ENCODE measurements at places on chromosomes 3 and 15.
A peak's percentile ranks its signal among the peaks of the same experiment; 100 is the strongest.

- peak; percentile 67 for DNase-seq
Measured at GRCh38 chr3:150761831-150762661, 923 bp downstream of the SIAH2 start.

DNA sequence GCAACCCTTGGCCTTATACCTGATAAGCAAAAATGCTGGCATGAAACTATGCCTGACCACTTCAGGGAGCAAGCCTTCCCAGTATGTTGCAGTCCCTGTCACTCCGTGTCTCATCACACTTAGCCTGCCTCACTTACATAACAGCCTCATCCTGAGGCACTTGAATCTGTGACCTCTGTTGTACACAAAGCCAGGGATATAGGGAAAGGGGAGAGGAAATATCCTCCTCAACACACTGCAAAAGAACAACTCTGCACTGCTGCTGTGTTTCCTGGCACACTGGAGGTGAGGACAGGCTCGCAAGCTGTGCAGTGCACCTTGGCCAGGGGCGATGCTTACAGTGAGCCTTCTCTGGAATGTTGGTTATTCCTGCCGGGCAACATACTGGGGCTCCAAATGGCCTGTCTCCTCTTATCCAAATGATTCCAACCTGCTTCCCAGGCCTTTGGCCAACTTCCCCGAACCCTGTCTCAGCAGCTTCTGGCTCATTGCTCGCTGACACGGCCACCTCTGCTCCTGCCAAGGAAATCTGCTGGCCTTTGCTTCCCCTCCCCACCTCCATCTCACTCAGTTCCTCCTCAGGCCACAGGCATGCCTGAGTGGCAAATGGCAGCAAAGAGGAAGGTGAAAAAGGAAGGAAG, 109.2 kb downstream of the CD47 start:
- no peak for DNase-seq

- DNase-seq = no peak
Measured at GRCh38 chr3:37885814-37886213, 24.1 kb downstream of the CTDSPL start.

DNA sequence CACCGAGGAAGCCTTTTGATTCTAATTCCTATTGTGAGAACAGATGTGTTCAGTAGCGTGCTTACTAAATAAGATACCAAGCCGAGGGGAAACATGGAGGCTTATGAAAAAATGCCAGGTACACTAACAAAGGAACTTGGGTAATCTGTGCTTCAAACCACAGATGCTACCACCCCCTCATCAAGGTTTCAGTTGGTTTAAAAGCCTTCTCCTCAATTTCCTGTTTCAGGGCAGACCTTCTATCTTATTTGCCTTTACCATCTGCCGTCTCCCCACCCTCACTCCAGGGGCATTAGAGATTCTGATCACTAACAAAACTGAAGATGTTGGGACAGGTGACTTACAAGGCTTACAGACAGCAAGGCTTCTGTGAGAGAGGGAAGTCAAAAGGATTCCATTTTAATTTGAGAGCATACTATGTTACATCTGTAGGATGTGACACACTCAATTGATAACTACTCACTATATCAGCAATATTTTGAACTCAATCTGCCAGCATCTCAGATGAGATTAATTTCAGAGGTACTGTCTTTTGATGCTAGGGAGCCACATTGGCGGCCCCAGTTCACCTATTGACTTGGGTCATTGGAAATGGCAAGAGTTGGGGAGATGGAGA, 60.6 kb upstream of the PLCL2 start:
- DNase-seq = no peak

GRCh38 chr3:180332608-180333007, 269.4 kb upstream of the TTC14 start:
- DNase-seq = no peak

GRCh38 chr3:22691407-22691806, 511.7 kb upstream of the UBE2E2 start:
- DNase-seq = no peak

DNA sequence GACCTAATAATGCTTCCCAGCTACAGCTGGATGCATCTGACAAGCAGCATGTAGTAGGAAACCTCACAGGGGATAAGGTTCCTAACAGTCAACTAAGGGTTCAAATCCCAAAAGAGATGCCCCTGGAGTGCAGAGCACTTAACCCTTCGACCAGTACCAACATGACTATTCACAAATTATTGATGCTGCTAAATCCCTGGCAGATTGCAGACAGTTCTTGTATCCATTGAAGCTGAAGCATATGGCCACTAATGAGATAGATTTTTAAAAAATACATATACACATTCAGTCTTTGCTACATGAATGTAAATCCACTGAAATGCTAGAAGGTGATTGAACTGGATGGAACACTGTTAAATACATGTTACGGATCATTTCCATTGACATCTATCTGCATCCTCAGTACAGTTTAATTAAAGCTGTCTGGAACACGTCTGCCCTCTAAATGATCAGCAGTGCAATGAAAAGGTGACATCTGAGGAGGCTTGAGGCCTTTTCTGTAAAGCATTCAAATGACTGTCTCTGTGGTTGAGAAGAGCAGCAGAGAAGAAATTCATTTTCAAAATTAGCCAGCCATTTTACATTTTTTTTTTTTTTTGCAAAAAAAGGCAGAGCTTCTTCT, 19.5 kb upstream of the NANOGP8 start:
- DNase-seq = no peak

DNA sequence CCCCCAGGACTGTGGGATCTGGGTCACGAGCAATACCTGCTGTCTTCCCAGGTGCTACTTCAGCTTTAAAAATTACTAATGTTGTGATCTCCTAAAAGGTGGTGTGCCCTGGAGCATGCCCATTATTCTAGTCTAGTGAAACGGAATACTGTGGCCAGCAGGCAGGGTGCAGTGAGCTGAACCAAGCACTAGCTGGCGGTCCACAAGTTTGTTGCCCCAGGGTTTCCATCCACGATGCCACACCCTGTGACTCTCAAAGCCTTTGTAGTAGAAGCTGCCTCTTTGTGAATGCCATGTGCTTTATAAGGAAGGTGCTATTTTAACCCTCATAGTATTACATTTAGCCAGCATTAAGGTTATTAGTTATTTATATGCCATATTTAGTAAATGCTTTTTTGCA, 49.1 kb downstream of the PXYLP1 start:
- DNase-seq = no peak

- no peak for DNase-seq
Measured at GRCh38 chr15:90343302-90343790, 8.7 kb upstream of the ZNF774 start.

DNA sequence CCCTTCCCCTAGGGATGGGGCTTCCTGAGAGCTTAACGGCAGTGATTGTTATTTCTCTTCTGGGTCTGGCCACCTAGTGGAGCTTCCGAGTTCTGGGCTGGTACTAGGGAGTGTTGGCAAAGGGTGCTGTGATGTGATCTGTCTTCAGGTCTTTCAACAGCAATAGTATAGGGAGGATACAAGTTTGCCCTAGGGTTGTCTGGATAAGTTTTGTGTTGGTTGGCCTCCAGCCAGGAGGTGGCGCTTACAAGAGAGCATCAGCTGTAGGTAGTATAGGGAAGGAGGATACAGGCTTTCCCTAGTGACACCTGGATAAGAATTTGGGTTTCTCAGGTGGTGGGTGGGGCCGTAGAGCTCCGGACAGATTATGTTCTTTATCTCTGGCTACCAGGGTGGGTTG, 19.2 kb upstream of the CPOX start:
- peak; percentile 33 for DNase-seq

GRCh38 chr3:48826451-48826850, 21.2 kb downstream of the PRKAR2A start:
- DNase-seq = no peak

DNA sequence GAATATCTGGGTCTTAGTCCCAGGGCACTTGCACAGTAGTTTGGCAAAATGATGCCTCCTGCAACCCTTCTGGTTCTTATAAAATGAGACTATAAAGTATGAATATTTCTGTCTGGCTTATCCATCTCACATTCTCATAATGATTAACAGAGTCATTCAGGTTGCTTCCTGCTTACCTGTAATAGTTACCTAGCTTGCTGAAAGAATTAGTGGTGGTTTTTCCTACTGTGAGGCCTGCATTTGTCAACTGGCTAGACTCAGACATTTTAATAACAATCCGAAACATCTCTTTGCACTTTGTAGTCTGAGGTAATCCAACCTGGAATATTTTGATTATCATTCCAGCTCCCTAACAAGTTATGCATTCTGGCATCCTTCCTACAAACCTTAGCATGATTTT, 75.6 kb upstream of the POU1F1 start:
- no peak for DNase-seq

DNA sequence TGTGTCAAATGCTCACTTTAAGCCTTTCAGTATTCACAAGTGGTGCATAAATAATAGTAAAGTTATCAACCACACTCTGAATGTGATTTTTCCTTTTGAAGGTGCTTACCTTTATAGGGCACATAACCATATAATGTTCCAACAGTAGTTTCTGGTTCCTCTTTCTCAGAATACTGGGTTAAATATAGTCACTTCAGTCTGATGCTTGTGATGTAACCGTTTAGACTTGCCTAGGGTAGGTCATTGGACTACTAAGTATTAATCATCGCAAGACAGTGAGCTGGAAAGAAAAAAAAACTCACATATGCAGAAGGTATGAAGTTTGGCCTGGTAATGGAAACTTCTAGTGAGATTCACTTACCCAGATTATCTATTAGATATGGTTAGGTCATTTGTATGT, 1.9 kb downstream of the KBTBD8 start:
- peak; percentile 43 for DNase-seq

DNA sequence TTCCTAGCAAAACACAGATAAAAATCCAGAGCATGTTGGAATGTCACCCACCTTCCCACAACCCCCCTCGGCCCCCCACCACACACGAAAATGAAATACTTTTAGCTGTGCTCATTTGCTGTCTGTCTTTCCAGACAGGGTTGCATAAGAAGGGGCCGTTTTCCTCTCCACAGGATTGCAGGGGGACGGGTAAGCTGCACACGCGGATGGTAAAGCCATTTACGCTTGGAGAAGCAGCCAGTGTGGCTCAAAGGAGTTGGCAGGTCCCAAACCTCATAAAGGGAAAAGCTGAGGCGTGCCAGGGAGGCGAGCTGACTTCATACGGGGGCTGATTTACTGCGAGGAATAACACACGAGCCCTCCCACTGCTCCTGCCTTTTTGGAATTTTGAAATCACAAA, 47.4 kb upstream of the ITGA11 start:
- DNase-seq = no peak

- no peak for DNase-seq
Measured at GRCh38 chr15:50736823-50737222, 28.7 kb downstream of the SPPL2A start.

DNA sequence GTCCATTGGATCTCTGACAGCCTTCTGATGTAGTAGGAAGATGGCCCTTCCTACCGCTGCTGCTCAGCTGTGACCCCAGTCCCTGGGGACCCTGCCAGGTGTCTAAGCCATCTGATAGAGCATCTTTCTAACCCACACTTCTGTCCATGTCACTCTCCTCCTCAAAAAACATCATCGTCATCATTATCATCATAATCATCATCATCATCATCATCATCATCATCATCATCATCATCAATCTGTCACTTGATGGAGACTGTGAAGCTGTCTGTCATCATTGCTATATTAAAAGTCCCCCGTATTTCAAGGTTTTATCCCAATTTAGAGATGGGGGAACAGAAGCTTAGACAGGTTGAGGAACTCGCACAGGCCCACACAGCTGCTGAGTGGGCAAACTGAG, 75.1 kb upstream of the SLC6A11 start:
- DNase-seq = no peak

- no peak for DNase-seq
Measured at GRCh38 chr3:168331756-168332155, 236.0 kb upstream of the GOLIM4 start.

- DNase-seq = no peak
Measured at GRCh38 chr15:25182098-25182478, 227.3 kb downstream of the SNRPN start.

- DNase-seq = no peak
Measured at GRCh38 chr3:64859625-64860535, 172.1 kb upstream of the ADAMTS9 start.

DNA sequence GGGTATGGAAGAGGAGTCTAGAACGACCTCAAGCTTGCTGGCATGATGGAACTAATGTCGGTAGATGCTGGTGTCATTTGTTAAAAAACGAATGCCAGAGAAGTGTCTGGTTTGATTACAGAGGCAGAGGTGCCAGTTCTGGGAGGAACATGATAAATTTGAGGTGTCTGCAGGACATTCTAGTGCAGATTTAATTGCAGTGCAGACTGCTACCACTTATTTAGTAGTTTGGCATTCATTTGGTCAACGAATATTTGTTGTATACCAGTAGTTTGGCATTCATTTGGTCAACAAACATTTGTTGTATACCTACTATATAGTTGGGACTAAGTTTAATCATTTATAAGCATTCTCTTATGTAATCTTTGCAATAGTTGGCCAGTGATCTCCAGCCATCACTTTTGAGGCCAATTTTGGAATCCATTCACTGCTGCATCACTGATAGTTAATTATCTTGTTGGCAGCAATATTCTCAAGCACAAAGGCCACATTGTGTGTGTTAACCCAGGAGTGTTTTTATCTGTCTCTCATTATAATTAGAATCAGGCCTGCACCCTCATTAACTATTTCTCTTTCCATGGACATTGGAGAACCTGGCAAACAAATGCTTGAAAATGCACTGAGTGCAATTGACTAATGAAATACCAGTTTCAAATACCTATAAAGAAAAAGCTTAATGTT, 19.5 kb upstream of the TGFBR2 start:
- DNase-seq = no peak

- no peak for DNase-seq
Measured at GRCh38 chr3:54647721-54648120, 280.1 kb downstream of the LRTM1 start.

GRCh38 chr15:55253580-55253979, 36.0 kb downstream of the RAB27A start:
- DNase-seq = no peak

DNA sequence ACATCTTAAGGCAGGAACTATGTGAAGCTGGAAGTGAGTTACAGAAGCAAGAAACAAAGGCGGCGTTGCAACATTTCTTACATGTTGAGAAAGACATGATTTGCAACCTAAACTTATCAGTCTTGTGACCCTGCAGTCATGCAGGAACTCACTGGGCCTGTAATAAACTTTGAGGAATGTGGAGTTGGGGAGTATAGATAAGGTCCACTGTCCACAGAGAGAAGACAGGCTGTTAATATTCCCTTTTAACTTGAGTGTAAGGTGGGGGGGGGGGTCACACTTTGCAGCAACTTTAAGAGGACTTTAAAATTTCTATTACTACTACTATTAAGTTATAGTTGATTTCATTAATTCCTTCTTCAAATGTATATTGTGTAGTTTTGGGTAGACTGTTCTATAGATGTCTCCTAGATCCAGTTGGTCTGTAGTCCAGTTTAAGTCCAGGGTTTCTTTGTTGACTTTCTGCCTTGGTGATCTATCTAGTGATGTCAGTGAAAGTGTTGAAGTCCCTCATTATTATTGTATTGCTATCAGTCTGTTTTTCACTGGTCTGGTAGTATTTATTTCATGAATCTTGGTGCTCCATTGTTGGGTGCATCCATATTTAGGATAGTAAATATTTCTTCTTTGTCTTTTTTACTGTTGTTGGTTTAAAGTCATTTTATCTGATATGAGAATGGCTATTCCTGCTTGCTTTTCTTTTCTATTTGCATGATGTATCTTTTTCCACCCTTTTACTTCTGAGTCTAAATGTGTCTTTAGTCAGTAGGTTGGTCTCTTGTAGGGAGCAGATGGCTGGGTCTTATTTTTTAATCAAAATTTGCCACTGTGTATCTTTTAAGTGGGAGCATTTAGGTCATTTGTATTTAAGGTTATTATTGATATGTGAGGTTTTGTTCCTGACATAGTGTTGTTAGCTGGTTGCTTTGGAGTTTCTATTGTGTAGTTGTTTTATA, 15.6 kb upstream of the FAM98B start:
- DNase-seq = no peak

GRCh38 chr3:39187372-39188155, 4.8 kb downstream of the XIRP1 start:
- no peak for DNase-seq

Measured in hematopoietic multipotent progenitor cell treated with erythropoietin and hydrocortisone succinate and interleukin-3 and kit ligand, for 15 days (in vitro differentiated cells).